ENCODE measurements at places on chromosomes 11 and 22. TPM values are rescaled to one million over a fixed set of nuclear protein-coding genes. Genes with fewer than 3 reads are reported as not detected.

DNA sequence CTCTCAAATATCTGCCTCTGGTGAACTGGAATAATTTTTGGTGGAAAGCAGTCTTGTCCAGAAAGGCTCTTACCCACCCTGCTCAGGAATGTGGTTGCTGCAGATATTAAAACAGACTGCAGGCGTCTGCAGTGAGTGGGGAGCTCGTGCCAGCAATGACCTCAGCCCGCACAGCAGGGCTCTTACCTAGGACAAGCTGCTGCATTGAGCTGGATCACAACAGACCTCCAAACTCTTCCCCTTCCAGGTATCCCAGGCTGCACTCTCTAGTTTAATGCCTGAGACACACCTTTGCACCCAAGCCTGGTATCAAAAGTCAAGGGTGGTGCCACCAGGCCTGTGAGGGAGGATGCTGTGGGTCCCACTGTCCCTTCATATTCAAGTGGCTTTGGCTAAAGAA, 69.7 kb upstream of the CDON start:
- DNase-seq: peak; percentile 71

DNA sequence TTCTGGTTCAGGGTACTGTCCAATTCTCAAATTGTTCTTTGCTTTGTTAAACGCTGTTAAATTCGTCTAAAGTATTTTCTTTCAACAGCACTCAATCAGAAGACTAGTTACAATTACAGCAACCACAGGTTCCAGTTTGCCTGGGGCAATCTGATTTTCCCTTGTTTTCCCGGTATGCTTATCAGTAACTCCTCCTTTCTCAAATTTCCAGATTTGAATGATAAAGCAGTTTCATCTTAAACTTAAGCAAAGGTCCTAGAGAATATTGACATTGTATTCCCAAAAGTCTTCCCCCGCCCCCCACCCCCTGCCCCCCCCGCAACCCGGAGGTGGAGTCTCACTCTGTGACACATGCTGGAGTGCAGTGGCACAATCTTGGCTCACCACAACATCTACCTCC, 10.5 kb upstream of the USP28 start:
- no peak for DNase-seq

GRCh38 chr11:80365076-80365725, 924.4 kb upstream of the TENM4 start:
- DNase-seq: no peak

DNA sequence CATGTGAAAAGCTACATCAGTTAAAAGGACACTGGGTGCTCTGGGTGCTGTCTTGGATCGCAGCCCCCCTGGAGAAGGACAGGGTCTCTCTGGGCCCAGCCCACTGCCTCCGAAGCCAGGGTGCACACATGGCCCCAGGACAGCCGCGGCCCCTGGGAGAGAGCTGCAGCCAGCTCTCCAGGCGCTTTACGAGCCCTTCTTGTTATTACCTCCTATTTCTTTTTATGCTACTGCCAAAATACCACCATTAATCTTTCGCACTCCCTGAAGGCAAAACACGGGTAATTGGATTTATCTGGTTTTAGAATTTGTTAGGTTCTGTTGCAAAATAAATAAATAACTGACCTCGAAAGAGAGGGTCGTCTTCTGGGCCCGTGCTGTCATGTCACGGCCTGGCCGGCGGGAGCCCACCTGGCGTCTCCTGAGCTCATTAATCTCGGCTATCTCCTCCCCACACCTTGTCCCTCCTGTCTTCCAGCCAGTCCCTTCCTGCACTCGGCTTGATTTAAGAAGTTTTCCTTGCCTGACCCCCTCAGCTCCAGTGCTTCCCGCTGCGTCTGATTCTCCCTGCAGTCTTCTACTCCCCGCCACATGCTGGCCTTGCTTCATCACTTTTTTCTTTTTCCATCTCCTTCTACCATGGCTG, 611.7 kb downstream of the OPCML start:
- no peak for DNase-seq

- no peak for DNase-seq
Measured at GRCh38 chr22:38940811-38941384, 16.5 kb upstream of the APOBEC3A start.

DNA sequence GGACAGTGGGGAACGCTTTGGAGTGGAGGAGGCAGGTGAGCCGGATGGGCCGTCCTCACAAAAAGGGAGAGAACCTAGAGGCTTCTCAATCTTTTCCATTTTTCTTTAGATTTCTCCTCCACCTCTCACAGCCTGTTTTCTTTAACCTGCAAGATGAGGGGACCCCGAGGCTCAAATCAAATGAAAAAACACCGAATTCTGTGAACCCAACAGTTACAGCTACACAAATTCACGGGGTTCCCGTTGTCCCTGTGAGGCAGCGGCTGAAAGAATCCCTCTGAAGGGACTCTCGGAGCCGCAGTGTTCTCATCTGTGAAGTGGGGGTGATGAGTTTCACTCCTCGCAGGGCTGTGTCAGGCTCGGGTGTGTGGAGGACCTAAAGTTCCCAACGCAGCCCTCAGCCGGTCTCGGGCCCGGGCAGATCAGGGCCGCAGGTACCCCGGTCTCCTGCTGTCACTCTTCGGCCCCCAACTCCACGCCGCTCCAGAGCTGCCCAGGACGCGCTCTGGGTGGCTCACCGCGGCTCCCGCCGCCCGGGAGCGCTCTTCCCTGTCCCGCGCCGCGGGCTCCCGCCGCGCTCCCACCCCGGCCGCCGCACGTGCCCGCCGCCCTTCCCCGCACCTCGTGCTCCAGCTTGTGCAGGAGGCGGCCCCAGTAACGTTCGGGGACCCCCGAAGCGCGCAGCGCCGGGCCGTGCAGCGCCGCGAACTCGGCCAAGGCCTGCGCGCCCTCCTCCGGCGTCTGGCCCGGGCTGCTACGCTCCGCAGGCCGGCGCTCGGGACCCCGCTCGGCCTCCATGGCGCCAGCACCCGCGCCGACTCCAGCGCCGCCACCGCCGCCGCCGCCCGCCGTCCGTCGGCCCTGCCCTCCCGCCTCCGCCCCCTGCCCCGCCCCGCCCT, at the start of gene TTLL12:
Gene TTLL12 (minus strand): TSS at position 863 of the 899 bp plus-strand sequence. CDS start 65 bp downstream, at position 798.
- DNase-seq: peak; percentile 62

DNA sequence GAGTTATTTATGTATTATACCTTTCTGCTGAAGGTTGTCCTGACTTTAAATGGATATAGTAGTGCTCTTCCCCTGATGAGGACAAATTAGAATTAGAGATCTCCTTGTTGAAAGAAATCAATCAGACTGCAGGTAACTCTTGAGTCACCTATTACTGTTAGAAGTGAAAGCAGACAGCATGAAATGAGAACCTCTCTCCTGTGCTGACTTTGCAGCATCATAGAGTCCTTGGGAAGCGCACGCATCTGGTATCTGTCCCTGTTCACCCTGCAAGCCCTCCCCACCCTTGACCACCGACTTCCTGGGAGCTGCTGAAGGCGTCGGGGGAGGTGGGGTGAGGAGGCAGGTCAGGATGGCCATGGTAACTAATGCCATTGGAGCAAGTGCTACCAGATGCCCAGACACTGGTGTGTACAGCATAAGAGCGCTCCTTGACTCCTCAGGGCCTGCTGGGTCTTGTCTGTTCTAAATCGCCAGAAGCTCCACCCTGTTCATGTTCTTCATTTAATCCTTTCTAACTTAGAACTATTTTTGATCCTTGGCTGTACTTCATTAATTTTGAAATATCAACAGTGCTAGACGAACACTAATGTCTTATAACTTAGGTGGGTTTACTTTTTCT, 143.9 kb downstream of the WNT7B start:
- no peak for DNase-seq

DNA sequence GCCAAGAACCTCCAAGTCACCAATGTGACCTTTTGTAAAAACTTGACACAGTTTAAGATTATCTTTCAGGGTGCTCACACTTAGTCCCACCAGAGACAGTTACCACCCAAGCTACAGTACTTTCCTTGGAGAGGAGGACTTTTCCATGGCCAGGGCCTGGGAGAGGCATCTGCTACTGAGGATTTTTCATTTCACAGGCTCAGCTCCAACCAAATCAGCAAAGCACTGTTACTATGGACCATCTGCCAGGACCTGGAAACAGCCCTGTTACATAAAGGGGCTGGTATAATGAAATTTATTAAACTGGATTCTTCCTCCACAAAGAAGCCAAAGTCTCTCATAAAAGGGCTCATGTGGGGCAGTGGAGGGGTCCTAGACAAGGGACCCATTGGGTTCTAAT, 38.6 kb downstream of the SERGEF start:
- no peak for DNase-seq

- DNase-seq: peak; percentile 56
Measured at GRCh38 chr22:44698531-44699421, 3.2 kb upstream of the PRR5 start.

GRCh38 chr11:90284171-90284570, 61.3 kb upstream of the CHORDC1 start:
- no peak for DNase-seq

- no peak for DNase-seq
Measured at GRCh38 chr22:48714231-48714630, 1113.4 kb downstream of the BRD1 start.

- DNase-seq: no peak
Measured at GRCh38 chr22:49368976-49369725, 458.5 kb downstream of the BRD1 start.

DNA sequence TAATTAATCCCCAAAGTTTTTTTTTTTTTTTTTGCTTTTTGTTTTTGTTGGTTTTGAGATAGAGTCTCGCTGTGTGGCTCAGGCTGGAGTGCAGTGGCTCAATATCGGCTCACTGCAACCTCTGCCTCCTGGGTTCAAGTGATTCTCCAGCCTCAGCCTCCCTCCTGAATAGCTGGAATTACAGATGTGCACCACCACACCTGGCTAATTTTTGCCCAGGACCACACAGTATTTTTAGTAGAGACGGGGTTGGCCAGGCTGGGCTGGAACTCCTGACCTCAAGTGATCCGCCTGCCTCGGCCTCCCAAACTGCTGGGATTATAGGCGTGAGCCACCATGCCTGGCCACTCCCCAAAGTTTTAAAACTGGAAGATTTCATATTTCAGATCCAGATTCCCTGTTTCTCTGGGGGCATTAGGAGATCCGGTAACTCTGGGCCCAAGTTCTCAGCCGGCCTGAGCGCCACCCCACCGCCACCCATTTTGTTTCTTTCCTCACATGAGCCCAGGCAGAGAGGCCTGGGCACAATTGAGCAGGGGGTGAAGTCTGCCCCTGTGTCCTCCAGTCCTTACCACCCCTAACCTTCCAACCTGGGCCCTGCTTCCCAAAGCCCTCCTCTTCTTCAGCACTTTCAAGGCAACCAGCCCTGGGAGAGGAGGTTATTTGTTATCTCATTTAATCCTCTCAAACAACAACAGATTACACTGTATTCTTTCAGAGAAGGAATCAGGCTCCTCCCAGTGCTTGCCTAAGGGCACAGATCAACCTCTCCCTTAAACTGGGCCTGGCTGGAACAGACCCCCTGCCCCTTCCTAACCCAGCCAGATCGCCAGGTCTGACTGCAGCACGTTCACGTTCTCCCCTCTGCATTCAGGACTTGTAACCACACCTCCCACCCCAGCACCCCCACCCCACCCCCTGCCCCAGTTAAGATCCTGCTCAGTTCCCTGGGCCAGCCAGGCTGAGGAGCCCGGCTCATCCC, 1.9 kb upstream of the CSNK1E start:
- no peak for DNase-seq

GRCh38 chr22:30251711-30252110, 5.2 kb upstream of the LIF start:
- DNase-seq: no peak

- DNase-seq: no peak
Measured at GRCh38 chr22:26783885-26784284, 126.5 kb downstream of the MIAT start.

DNA sequence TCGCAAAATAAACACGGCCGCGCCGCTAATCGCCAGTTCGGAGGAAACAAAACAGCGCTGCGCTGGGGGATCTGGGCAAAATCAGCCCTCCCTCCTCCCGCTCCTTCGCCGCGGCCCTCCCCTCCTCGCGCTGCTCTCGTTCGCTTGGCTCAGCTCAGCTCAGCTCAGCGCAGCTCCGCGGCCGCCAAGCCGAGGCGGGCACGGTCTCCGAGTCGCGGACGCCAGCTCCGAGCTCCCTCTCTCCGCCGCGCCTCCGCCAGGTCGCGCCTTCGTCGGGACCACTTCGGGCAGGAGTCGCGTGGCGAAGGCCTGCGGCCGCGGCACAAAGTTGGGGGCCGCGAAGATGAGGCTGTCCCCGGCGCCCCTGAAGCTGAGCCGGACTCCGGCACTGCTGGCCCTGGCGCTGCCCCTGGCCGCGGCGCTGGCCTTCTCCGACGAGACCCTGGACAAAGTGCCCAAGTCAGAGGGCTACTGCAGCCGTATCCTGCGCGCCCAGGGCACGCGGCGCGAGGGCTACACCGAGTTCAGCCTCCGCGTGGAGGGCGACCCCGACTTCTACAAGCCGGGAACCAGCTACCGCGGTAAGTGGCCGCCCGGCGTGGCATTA, at the start of gene SPON1:
Gene SPON1 (plus strand): TSS at position 162 of the 607 bp plus-strand sequence. CDS start 182 bp downstream, at position 344.
- peak; percentile 63 for DNase-seq

DNA sequence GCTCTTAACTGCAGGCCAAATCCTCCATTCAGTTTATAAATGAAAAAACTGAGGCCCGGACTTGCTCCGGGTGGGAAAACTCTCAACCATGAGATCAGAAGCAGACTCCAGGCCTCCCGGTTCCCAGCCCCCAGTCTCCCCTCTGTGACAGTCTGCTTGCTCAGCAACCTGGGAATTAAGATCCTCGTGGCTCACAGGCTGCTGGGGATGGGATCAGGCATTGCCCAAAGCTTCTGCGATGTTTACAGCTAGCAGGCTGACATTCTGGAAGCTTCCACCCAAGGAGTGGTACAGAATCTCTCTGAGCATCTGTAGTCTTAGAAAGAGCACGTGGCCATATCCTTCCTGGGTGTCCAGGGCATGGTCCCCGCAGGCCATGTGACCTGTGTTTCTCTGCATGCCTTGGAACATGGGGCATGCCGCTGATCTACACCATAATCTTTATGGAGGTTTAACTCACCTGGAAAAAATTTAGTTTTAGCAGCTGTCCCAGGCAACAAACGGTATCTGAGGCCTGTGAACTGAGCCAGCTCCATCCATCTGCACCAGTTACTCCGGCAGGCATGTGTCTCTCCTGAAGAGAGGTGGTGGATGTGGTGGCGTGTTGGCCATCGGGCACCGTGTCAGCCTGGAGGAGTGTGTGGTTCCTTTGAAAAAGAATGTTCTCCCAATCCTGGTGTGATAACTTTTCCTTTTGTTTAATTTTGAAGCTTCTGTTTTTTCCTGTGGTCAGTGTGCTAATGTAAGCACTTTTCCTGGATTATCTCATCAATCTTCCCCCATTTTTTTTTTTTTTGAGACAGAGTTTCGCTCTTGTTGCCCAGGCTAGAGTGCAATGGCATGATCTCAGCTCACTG, 7.9 kb downstream of the FBLN1 start:
- DNase-seq: no peak

- no peak for DNase-seq
Measured at GRCh38 chr22:38078046-38078840, 5.7 kb downstream of the SLC16A8 start.

- DNase-seq: no peak
Measured at GRCh38 chr22:24504956-24505736, 10.0 kb downstream of the UPB1 start.

GRCh38 chr22:22449819-22450218, 58.7 kb downstream of the ZNF280B start:
- no peak for DNase-seq

The RTN4R gene
- total RNA-seq: 5.0 TPM

The OR4C3 gene
- total RNA-seq: not detected

The LIF gene
- 1.5 TPM for total RNA-seq

The KCTD14 gene
- 9.7 TPM for total RNA-seq

The PAMR1 gene
- total RNA-seq: 172 TPM

The OR52I1 gene
- total RNA-seq: not detected

The SCGB1C1 gene
- not detected for total RNA-seq
